Renal pelvis (tissue), 12 donors: ENCODE measurements at places on chromosomes 11 and 22.

GRCh38 chr11:32447252-32447651, 11.9 kb upstream of the WT1 start:
- DNase-seq, result no peak

- DNase-seq, result no peak
Observed at GRCh38 chr22:46914481-46914880, 152.0 kb downstream of the TBC1D22A start.

GRCh38 chr11:48007677-48008076, 27.3 kb downstream of the PTPRJ start:
- no peak for DNase-seq

DNA sequence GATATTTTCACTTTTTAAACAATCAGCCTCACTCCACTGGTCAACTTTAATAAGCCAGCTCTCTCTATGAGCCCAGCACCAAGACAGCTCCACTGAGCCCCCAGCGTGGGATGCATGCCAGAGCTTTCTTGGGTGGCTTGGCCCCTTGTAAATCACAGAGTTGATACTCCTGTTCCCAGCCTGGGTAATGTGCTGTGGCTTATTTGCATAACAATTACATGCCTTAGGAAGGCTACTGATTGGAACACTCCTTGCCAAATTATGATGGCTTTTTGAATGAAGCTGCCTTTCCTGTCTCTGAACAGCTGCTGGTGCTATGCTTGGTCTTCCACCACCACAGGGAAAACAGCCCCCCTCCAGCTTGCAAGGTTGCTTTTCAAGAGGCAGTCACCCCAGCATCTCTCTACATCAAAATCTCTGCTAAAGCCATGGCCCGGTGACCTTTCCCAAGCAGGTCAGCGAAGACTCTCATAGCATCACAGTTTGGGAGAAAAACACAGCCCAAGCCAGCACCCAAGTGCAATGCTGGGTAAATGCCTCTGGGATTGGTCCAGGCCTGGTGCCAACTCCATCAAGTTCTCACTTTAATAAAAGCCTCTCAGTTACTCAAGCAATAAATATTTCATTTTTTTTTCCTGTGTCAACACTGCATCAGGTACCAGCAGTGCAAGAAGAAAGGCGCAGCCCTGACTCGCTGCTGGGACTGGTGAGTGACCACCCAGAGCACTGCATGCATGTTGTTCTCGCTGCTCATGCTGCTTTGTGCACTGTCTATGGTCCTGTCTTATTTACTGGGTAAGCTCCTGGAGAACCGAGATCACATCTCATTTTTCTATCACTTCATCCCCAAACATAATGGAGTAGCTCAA, 549.3 kb downstream of the OPCML start:
- no peak for DNase-seq

DNA sequence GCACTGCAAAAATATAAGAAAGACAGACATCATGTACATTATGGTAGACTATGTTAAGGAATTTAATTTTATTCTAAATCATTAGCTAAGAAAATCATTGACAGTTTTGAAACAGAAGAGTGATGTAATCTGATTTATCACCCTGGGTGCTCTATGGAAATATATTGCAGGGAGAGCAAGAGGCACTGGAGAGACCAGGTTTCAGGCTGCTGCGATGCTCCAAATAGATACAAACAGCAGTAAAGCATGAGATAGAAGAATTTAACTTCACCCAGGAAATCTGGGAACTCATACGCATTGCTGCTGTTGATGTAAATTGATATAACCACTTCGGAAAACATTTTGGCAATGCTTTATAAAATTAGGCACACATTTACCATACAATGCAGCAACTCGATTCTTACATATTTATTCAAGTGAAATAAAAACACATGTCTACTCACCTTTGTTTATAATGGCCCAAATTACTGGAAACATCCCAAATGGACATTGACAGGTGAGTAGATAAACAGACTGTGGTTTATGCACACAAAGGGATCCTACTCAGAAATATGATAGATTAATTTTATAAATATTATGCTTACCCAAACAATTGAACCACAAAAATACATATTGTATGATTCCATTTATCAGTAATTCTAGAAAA, 535.1 kb upstream of the CHORDC1 start:
- no peak for DNase-seq

- DNase-seq, result no peak
Observed at GRCh38 chr11:28132548-28132947, 24.4 kb downstream of the METTL15 start.

- DNase-seq, result no peak
Observed at GRCh38 chr22:20793748-20794649, 20.1 kb downstream of the SERPIND1 start.

DNA sequence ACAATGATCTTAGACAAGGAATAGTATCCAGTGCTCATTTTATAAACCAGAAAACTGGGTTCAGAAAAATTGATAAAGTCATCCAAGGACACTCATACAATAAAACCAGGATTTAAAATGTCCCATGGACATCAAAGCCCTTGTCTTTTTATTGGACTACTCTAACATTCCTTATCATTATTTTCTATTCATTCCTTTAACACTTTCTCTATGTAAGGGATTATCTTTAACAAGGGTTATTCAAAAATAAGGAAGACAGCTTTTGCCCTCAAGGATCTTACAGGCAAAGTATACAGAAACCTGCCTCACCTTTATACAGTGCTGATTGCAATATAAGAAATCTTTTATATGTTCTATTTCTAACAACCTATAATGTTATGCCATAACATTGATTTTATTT, 790.8 kb downstream of the DLG2 start:
- no peak for DNase-seq

GRCh38 chr11:102729849-102730815, 5.4 kb upstream of the MMP8 start:
- DNase-seq, result no peak

DNA sequence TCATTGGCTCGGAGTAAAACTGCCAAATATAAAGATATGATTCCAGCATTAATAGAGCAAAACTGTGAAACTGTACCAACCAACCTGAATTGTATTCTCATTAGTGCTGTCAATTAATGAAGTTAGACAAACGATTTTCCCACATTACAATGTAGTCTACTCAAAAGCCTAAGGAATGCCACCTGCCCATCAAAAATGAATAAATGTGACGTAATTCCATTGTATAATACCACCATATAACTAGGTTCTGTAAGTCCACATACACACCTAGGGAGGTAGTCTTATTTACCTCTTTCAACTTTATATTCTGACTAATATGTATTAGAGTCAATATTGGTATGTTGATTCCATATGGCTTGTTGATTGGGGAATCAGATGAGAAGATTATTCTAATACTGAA, 76.2 kb downstream of the FAM76B start:
- no peak for DNase-seq

DNA sequence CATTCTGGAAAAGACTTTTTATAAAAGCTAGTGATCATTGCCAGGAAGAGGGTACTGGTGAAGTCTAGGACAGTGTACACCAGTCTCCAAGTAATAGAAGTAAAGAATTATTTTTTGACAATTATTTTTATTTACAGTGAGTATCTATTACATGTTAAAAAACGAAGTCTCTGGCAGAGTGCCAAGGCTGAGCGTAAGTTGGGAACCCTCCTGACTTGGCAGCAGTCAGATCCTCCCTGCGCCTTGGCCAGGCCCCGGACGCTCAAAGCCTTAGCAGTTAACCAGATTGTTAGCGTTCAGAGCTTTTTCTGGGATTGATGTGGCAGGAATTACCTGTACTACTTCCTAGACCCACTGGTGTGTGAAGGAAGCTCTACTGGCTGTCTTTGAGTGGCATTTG, 38.1 kb upstream of the CTTN start:
- no peak for DNase-seq
